A172 (cell line): ENCODE measurements at places on chromosomes 7 and 10.

DNA sequence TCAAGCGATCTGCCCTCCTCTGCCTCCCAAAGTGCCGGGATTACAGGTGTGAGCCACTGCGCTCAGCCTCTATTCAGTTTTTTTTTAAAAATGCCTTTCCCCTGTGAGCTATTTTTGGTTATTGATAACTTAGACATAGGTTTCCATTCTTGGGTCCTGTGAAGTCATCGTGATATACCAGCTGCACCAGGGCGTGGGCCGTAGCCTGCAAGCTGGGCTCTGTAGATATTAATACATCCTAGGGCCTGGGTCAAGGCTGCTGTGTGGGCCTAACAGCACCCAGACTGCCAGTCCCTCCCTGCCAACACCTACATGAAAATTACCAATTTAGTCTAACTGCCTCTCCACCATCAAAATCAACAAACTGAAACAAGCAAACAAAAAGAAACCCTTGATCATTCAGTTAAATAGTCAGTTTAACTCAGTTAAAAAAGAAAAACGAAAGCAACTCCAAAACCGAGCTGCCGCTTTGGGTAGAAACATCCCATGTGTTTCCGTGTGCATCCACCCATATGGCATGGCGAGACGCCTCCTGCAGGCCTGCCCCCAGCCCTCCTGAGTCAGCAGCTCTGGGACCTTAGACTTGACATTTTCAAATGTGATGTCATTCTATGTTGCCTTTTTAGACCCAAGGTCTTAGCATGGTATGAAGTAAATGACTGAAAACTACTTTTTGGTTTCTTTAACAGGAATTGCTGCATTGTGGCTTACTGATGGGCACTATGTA is 330.2 kb downstream of the GLRX3 start:
- no peak for DNase-seq

DNA sequence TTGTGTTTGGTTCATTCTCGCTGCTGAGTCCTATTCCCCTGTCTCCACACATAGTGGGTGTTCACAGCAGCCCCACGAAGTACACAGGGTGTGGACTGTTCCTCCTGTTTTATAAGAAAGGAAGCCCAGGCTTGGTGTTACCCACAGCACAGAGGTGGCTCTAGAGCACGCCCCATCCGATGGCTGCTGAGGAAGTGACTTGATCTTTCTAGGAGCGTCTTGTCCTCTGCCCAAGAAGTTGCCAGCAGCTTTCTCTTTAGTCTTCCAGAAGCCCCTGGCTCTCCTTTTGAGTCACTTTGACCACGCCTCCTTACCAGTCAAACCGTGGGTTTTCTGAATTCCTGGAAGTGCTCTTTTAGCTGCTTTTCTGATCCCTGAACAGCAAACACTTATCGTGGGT is 94.0 kb downstream of the GRK5 start:
- peak; percentile 51 for DNase-seq

DNA sequence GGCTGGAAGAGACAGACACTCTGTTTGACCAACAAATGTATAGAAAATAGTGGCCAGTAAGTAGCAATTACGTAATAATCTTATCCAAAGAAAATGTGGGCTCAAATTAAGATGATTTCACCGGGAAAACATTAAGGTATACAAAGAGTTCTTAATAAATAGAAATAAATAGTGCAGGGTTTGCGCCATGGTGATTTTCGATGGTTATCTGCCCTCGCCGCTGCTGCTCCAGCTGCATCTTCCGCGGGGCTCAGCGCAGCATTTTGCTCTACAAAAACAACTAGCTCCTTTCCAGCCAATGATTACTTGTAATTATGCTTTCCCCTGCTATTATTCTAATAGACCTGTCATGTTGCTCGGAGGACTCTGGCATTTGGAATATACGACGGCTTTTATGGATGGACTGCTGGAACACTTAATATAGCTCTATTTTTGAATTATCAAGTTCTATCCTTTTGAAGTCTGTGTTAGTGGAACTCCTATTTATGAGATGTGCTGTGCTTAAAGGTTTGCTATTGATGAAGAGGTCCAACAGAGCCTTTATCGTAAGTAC is 103.8 kb downstream of the BUB3 start:
- DNase-seq = no peak

DNA sequence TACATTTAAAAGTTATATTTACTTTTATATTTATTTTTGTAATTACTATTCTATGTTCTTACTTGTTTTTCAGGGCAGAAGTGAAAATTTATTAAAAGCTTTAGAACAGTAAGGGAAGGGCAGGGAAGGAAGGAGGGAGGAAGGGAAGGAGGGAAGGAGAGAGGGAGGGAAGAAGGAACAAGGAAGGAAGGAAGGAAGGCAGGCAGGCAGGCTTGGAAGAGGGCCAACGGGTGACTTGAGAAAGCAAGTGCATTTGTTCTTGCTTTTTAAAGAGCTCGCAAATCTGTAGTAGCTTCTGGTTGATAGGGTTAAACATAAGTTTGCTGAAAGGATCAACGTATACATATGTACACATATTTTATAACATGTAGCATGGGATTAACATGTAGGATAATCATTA is 725.3 kb upstream of the FZD8 start:
- DNase-seq = no peak

GRCh38 chr10:12262278-12262981 is 66.4 kb downstream of the CDC123 start:
- no peak for DNase-seq

DNA sequence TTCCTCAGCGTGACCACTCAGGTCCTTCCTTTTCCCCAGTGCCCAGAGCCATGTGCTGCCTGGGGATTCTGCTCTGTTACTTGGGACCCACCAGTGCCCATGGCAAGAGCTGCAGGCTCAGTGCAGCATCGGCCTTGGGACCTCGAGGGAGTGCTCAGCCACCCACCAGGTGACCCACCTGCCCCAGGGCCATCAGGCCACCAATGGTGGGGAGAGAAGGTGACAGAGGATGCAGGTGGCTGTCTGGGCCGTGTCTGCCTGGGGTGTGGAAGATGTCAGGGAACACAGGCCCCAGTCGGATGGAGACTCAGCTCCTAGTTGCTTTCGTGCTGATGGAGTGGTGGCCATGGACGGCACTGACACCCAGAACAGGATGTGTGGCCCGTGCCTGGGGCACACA is 104.7 kb upstream of the FAM20C start:
- DNase-seq = no peak

DNA sequence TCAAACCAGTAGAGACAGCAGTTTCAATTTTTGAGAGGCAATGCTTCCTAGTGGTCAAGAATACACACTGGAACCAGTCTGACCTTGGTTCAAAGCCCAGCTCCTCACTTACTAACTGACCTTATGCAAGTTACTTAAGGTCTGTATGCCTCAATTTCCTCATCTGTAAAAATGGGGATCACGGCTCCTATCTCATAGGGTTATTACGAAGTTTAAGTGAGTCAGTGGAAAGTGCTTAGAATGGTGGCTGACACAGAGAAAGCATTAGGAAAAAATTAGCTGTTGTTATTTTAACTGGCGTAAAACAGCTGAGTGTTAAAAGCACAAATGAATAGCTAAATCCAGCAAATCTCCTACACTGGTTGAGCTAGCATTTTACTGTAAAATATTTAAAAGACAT is 162.4 kb upstream of the LAMB4 start:
- no peak for DNase-seq

- DNase-seq = no peak
Measured at GRCh38 chr7:43666938-43667337, 62.4 kb downstream of the COA1 start.

- DNase-seq = no peak
Measured at GRCh38 chr10:45180946-45181875, 134.2 kb downstream of the OR13A1 start.

- no peak for DNase-seq
Measured at GRCh38 chr10:118917701-118918100, 111.8 kb upstream of the NANOS1 start.

DNA sequence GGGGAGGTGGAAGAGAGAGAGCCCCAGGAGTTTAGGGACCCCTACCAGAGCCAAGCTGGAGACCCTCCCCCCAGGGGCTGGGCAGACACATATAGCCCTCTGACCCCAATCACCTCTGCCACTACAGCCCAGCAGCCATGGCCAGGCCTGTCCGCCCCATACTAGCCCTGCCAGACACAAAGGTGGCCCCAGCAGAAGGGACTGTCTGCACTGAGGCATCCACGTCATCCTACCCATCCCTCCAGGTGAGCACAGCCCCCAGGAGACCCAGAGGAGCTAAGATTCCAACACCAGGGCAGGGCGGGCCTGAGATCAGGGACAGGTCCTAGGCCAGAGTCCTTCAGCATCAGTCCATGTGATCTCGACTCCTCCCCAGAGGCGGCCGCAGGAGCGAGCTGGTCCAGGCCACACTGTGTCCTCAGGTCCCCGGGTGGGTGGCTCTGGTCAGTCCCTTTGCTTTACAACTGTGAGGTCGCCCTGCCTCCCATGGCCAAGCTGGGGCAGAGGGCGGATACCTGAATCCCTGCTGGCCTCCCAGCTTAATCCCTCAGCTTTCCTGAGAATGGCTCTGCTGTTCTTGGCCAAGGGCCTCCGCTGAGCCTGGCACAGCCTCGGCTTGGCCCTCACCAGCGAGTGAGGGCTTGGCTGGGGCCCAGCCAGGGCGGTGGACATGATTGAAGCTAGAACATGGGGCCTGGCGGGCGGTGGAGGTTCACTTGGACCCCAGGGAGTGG is 14.3 kb upstream of the ELN start:
- DNase-seq = no peak

GRCh38 chr7:44994877-44995554 is 5.0 kb upstream of the CCM2 start:
- no peak for DNase-seq
